ENCODE measurements at places on chromosomes 3 and 15.
A peak's percentile ranks its signal among the peaks of the same experiment; 100 is the strongest.

DNA sequence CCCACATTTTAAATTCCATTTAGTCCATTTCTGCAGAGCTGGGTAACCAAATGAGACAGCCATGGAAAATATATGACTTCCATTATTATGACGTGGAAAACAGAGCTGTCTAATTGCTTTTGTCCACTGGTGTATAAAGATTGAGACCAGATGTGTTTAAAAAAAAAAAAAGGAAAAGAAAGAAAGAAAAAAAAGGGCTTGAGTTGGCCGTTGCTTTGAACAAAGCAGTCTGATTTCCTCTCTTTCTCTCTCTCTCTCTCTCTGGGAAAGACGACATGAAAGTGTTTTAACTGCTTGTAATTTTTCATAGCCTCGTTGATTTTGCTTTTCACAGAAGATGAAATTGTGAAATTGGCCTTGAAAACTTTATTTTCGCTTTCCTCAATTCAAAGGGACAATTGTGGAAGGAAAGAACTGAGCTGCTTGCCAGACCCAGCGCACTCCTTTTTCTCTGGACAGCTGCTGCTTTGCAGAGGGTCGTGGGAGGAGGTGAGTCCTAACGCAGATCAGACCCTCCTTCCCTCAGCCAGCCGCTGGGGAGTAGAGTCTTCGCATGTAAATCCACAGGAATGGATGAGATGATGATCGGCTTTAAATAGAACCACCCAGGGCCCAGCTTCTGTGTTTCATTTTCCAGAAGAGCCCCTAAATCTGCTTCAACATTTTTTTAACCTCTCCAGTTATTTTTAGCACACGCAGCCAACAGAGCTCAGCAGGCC is 42.8 kb upstream of the UBE2E1 start:
- no peaks in the 10 kb centered on the region for H3K27me3 ChIP-seq
- no peak overlapping the region for H3K27ac ChIP-seq
- no peaks in the 10 kb centered on the region for H3K36me3 ChIP-seq
- H3K4me3 ChIP-seq, result no peak overlapping the region
- no peak for DNase-seq
- H3K4me1 ChIP-seq, result no peaks in the 10 kb centered on the region

DNA sequence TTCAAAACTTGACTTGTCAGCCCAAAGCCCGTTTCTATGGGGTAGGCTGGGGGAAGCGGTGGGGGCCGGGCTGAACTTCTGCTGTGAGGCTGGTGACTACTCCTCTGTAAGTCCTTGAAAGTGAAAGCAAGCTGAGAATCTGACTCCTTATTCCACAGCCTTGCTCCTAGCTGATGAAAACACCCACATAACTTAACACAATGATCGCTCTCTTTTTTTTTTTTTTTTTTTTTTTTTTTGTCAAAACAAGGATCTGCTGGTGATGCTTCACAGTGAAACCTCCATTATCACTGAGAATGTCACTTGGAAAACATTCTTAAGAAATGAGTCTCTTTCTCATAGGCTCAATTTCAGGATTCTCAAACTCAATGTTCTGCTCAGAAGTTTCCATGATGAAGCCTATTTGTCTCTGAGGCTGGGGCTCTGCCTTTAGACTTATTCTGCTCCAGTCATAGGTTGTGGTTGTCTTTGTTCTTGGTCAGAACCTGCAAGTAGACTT is 31.4 kb upstream of the TKT start:
- no peak for DNase-seq
- H3K27ac ChIP-seq, result peak overlapping the region; percentile 3
- H3K4me3 ChIP-seq, result no peak overlapping the region
- no peaks in the 10 kb centered on the region for H3K4me1 ChIP-seq
- H3K36me3 ChIP-seq, result no peaks in the 10 kb centered on the region

DNA sequence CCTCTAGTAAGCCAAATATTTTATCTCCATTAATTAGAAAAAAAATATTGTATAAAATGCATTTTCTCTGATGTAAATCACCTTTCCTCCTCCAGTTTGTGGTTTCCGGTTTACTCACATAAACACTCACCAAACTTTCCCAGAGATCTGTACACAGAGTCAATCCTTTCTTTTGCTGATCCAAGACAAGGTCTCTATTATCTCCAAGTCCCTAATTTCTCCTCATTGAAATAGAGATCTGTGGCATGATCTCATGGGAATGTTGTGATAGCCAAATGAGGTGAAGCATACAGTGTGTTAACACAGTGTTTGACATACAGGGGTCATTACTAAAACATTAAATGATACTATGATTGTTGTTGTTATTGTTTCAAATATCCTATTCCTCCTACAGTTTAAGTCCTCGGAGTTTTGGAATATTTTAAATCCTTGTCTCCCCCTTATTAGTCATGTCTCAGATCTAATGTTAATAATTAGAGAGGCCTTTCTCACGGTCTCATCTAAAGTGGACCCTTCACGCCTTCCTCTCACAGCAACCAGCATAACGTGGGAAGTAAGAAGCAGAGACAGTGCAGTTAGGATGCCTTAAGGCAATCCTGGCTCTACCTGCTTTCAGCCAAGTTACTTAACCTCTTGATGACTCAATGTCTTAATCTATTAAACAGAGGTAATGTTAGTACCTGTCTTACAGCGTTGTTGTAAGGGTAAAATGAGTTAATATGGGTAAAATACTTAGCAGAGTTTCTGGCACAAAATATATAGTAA is 333.3 kb downstream of the GRM7 start:
- H3K36me3 ChIP-seq, result no peaks in the 10 kb centered on the region
- no peaks in the 10 kb centered on the region for H3K4me1 ChIP-seq
- H3K27ac ChIP-seq, result no peak overlapping the region
- no peak overlapping the region for H3K4me3 ChIP-seq

DNA sequence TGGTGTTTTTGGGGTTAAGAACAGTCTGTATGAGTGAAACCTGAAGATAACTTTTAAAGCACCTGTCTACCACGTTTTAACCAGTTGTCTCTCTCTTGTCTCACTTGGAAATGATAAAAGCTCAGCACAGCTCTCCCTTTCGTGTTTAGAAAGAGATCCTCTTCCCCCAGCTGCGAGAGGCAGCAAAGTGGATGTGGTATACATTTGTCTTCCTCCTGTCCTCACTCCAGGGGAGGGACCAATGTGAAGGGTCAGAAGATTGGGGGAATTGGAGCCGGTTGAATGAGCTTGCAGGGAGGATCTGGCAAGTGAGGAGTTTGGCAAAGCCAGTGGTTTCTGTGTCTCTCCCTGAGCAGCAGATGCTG is 14.6 kb downstream of the SMAD6 start:
- no peak for DNase-seq
- no peak overlapping the region for H3K27ac ChIP-seq
- H3K4me3 ChIP-seq, result no peak overlapping the region
- no peaks in the 10 kb centered on the region for H3K4me1 ChIP-seq

GRCh38 chr3:136929977-136930670 is 27.7 kb upstream of the IL20RB start:
- peak; percentile 56 for DNase-seq
- H3K4me1 ChIP-seq, result no peaks in the 10 kb centered on the region
- no peak overlapping the region for H3K27ac ChIP-seq

DNA sequence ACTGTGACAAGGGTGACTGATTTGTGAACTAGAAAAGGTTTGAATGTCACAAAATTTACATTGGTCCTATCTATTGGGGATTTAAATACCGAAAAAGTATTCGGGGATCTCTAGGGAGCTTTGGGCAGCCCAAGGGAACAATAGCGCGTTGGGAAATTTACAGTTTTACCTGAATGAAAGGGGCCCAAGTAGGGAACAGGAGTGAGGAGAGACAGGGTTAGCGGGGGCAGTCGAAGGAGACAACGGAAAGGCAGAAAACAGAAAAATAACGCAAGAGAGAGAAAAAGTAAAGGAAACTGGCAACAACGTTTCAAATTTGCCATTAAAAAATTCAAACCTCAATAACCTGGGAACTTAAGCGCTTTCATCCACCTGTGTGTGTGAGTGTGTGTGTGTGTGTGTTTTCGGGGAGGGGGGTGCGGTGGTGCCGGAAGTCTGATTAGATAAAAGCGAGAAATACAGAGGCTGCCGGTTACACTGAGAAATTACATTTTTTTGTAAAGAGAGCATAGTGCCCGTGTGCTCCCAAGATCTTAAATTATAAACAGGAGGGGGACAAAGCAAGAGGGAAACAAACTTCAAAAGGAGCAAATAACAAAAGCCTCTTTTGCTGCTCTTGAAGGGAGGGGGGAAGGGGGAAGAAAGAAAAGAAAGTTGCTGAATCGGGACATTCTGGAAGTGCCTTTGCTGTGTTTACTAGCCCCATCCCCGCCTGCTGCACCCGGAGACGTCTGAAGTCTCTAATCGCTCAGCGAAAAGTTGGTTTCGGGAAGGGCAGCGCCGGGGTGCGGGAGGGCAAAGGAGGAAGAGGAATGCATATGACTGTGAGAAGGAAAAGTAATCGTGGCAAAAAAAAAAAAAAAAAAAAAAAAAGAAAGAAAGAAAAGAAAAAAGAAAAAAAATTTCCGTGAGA is 721 bp upstream of the ZIC1 start:
- H3K36me3 ChIP-seq, result no peaks in the 10 kb centered on the region
- no peak overlapping the region for H3K27ac ChIP-seq
- H3K27me3 ChIP-seq, result peaks cover 3% of the 10 kb centered on the region
- peaks cover 6% of the 10 kb centered on the region for H3K4me1 ChIP-seq

DNA sequence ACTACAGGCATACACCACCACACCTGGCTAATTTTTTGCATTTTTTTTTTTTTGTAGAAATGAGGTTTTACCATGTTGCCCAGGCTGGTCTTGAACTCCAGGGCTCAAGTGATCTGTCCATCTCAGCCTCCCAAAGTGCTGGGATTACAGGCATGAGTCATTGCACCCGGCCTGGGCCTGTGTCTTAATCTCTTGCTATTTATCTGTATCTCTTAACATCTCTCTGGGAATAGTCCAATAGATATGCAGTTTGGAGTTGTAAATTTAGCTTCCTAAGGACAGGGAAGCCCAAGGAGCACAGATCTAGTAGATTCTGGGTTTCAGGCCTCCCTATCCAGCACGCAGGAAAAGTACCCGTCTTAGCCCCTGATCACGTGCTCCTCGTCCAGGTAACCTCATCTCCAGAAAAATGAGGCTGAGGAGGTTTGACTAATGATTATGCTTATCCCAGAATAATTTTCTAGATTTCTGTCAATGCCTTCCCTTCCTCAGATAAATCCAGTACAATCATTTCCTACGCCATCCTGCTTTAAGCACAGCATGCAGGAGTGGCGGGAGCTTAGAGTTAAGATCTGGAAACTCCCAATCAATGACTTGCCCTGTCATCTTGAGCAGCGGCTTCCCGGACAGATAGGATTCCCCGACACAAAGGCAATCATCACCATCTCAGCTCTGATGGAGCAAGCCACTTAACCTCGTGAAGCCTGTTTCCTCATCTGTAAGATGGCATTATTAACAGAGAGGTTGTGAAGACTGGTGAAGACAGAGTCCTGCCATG is 12.3 kb upstream of the CTDSPL start:
- H3K4me1 ChIP-seq, result no peaks in the 10 kb centered on the region
- H3K27ac ChIP-seq, result no peak overlapping the region
- H3K36me3 ChIP-seq, result no peaks in the 10 kb centered on the region

GRCh38 chr3:20751296-20751695 is 565.3 kb upstream of the SGO1 start:
- no peaks in the 10 kb centered on the region for H3K4me1 ChIP-seq
- no peak for DNase-seq
- no peaks in the 10 kb centered on the region for H3K27me3 ChIP-seq

GRCh38 chr3:23303601-23304217 is 100.6 kb downstream of the UBE2E2 start:
- H3K27me3 ChIP-seq, result no peaks in the 10 kb centered on the region
- DNase-seq, result no peak
- H3K36me3 ChIP-seq, result no peaks in the 10 kb centered on the region
- H3K4me1 ChIP-seq, result no peaks in the 10 kb centered on the region
- no peak overlapping the region for H3K4me3 ChIP-seq

DNA sequence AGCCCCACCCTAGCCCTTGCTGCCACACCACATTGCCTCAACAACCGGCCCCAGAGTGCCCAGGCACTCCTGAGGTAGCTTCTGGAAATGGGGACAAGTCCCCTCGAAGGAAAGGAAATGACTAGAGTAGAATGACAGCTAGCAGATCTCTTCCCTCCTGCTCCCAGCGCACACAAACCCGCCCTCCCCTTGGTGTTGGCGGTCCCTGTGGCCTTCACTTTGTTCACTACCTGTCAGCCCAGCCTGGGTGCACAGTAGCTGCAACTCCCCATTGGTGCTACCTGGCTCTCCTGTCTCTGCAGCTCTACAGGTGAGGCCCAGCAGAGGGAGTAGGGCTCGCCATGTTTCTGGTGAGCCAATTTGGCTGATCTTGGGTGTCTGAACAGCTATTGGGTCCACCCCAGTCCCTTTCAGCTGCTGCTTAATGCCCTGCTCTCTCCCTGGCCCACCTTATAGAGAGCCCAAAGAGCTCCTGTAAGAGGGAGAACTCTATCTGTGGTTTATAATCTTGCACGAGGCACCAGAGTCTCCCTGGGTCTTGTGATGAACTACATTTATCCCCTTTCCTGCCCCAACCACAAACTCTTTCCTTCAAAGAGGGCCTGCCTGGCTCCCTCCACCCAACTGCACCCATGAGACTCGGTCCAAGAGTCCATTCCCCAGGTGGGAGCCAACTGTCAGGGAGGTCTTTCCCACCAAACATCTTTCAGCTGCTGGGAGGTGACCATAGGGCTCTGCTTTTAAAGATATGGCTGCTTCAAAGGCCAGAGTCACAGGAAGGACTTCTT is 39.1 kb downstream of the MESD start:
- no peak overlapping the region for H3K27ac ChIP-seq
- no peaks in the 10 kb centered on the region for H3K4me1 ChIP-seq
- H3K27me3 ChIP-seq, result no peaks in the 10 kb centered on the region
- no peak overlapping the region for H3K4me3 ChIP-seq
- DNase-seq, result no peak

DNA sequence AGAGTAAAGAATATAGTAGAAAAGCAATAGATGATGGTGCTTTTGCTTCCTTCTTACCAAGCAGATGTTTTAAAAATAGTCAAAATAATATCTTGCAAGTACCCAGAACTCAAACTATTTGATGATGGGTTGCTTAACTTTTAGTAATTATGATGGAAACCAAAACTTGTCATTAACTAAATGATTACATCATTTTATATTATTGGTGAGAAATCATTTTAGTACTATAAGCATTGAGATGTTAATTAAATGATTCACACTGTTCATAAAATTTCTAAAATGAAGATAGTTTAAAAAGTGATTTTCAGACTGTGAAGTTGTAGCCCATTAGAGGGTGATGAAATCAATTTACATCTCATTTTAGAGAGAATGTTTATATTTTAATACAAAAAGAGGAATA is 24.4 kb upstream of the GOLGA8B start:
- H3K36me3 ChIP-seq, result no peaks in the 10 kb centered on the region
- no peak overlapping the region for H3K4me3 ChIP-seq
- no peaks in the 10 kb centered on the region for H3K27me3 ChIP-seq
- H3K27ac ChIP-seq, result no peak overlapping the region

DNA sequence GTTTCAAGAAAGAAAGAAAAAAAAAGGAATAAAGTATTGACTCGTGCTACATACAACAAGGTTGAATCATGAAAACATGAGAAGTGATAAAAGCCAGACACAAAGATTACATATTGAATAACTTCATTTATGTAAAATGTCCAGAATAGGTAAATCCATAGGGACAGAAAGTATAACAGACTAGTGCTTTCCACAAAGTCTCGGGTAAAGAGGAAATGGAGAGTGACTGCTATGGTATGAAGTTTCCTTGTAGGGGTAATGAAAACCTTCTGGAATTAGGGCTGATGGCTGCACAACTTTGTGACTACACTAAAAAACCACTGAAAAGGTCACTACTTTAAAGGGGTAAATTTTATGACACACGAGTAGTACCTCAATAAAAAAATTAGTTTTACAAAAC is 13.0 kb downstream of the LRRFIP2 start:
- H3K36me3 ChIP-seq, result peaks cover 13% of the 10 kb centered on the region
- H3K27ac ChIP-seq, result no peak overlapping the region
- no peaks in the 10 kb centered on the region for H3K27me3 ChIP-seq
- DNase-seq, result no peak
- H3K4me3 ChIP-seq, result no peak overlapping the region

Data from Peyer's patch (tissue), 4 donors.